CD4-positive, alpha-beta T cell treated with Interleukin-6 at 100 ng/mL for 8 hours (primary cell): ENCODE measurements at places on chromosomes 4 and X.

DNA sequence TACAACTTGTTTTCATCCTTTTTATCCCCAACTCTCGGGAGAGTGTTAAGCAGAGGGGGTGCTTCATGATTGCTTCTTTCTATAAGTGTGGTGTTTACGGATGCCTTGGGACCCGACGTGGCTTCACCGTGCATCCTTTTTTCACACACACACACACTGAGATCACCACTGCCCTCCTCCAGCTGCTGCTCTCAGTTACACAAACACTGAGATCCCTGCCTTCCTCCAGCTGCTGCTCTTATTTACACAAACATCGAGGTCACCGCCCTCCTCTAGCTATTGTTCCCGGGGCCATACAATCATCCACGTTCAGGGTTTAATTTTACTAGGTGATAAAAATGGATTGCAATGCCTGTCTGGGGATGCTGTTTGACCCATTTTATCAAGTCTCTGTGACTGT lies 155.4 kb upstream of the FAM9B start:
- no peak for DNase-seq

GRCh38 chrX:87924619-87925018 lies 407.0 kb downstream of the KLHL4 start:
- no peak for DNase-seq

GRCh38 chr4:38162240-38162784 lies 202.1 kb downstream of the PTTG2 start:
- no peak for DNase-seq

DNA sequence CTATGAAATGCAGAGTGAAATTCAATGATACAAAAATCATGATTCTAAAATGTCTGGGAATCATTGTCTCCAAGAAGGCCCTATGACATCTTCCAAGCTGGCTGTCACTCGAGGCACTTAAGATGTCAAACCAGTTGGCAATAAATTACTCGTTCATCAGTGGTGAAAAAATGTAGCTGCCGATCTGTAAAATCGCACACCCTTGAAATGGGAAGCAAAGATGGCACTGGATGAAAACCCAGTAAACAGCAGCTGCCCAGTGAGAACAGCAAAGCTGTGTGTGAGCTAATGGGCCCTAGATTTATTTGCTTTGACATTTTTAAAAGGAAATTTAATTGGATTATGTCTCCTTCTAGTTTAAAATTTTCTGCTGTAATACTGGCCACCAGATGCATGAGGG lies 181.9 kb upstream of the NDP start:
- no peak for DNase-seq

GRCh38 chr4:159508917-159509500 lies 406.1 kb downstream of the RAPGEF2 start:
- DNase-seq, result no peak

DNA sequence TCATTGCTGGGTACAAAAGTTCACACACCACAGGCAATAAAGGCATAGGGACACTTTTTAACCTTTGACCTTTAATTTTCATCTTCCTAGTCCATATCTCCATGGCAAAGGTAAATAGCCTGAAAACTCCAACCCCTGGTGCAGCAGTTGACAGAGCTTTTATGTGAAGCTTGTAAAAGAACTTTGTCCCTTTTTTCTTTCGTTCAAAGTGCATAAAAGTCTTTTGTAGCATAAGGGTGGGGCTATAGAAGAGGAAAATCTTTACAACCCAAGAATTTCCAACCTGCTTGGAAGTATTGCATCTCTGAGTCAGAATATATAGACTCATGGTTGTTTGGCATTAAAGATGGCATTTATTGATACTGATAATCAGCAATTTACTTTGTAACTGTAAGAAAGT lies 20.4 kb downstream of the POF1B start:
- no peak for DNase-seq

DNA sequence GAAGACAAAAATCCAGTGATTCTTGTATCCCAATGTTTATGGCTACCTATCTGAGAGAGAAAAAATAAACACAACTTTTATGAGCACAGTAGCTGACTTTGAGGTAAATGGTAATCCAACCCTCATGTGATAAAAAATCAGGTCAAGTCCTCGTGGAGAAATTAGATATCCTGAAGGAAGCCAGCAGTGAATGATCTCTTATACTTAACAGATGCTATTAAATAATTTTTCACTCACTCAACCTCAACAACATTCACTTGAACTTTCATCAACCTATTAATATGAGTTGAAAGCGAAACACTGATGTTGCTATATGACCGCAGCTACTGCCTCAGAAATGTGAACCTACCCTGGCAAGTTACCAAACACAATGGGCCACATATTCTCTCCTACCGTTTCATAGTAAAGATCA lies 105.4 kb downstream of the GPC3 start:
- no peak for DNase-seq

DNA sequence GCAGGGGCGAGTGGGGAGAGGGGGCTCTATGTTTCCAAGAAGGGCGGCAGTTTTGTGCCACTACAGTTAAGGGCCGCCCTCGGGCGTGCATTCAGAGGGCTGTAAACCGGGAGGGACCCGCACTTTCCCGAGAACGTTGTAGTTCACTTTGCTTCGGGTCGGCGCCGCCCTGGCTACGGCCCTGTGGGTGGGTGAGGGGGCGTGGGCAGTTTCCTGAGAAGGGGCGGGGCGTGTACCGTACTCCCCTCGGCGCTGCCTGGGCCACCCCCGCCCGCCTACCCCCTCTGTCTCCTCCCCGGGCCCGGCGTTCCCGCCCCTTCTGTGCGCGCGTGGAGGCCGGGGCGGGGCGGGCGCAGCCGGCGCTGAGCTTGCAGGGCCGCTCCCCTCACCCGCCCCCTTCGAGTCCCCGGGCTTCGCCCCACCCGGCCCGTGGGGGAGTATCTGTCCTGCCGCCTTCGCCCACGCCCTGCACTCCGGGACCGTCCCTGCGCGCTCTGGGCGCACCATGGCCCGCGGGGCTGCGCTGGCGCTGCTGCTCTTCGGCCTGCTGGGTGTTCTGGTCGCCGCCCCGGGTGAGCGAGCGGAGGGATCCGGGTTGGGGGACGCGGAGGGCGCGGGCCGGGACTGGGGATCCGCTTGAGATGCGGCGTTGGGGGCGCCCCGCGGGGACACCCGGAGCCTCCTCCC lies at the start of gene CD99:
CD99 (plus strand) TSS at position 440 of the 687 bp plus-strand sequence; CDS start at position 506, 66 bp downstream.
- DNase-seq, result peak; percentile 90

GRCh38 chr4:16916719-16917337 lies 18.4 kb upstream of the LDB2 start:
- peak; percentile 51 for DNase-seq

- no peak for DNase-seq
Measured at GRCh38 chrX:134525086-134525792, 65.3 kb downstream of the HPRT1 start.

DNA sequence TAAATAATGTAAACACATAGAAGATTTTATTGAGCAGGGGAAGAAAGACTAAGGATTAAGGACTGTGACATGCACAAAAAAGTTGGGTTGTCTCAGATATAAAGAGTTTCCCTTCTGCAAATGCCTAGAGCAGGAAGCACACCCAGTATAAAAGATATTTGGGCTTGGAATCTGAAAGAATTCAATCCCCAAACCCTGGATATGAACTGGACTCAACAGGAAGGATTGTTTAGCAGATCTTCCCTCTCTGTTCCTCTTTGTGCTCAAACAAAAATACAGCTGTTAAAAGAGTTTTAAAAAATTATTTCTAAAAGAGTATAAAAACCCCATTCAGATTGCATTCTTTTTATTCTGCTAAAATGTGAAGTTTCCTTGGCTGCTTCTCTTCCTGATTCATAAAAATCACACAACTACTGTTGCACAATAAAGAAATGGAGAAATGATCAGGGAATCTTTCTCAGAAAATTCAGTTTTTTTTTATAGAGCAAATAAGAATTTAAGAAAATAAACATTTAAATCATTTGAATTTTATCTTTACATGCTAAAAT lies 71.4 kb downstream of the PDLIM5 start:
- DNase-seq, result no peak

- no peak for DNase-seq
Measured at GRCh38 chr4:189177130-189177529, 763.5 kb upstream of the FRG1 start.

GRCh38 chrX:2767631-2768455 lies 16.0 kb downstream of the XG start:
- DNase-seq, result no peak

GRCh38 chrX:104105330-104106262 lies 6.7 kb upstream of the ZCCHC18 start:
- DNase-seq, result no peak

- DNase-seq, result no peak
Measured at GRCh38 chr4:144750348-144750747, 104.4 kb downstream of the HHIP start.

- no peak for DNase-seq
Measured at GRCh38 chrX:47540754-47541538, 20.1 kb upstream of the ARAF start.

- no peak for DNase-seq
Measured at GRCh38 chr4:151953795-151954372, 193.1 kb upstream of the GATB start.

DNA sequence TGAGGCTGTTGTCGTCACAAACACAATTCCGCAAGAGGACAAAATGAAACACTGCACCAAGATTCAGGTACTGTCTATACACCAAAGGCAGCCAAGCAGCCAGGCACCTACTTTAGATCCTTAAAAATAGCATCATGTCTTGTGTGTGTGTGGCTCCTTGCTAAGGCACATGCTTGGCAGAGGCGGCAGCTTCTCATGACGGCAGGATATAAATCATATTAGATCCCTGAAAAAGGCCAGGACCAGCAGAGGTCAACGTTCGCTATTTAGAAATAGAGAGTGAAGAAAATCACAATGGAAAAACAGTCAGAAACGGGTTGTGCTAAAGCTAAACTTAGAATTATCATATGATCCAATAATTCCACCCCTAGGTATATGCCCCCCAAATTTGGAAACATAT lies 29.5 kb downstream of the PRPS2 start:
- no peak for DNase-seq

DNA sequence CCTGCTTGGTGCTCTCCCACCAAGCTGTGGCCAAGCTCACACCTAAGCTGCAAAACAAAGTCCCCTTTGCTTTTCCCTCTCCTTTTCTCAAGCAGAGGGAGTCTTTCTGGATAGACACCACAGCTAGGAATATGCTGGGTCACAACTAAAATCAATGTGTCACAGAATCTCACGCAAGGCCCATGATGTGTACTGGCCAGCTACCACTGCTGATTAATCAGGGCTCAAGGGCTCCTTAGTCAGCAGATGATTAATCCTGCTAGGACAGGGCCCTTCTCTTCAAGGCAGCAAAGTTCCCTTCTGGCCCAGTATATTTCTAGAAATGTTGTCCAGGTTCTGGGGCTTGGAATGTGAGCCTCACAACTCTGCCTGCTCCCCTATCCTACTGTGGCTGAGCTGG lies 32.0 kb upstream of the TENT5D start:
- DNase-seq, result no peak

- DNase-seq, result no peak
Measured at GRCh38 chr4:6123976-6124375, 76.4 kb downstream of the JAKMIP1 start.

DNA sequence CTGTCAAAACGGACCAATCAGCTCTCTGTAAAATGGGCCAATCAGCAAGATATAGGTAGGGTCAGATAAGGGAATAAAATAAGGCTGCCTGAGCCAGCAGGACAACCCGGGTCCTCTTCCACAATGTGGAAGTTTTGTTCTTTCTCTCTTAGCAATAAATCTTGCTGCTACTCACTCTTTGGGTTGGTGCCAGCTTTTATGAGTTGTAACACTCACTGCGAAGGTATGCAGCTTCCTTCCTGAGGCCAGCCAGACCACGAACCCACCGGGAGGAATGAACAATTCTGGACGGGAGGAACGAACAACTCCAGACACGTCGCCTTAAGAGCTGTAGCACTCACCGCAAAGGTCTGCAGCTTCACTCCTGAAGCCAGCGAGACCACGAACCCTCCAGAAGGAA lies 287.8 kb downstream of the RAPGEF2 start:
- no peak for DNase-seq
